ENCODE measurements at places on chromosomes 13 and 19.

DNA sequence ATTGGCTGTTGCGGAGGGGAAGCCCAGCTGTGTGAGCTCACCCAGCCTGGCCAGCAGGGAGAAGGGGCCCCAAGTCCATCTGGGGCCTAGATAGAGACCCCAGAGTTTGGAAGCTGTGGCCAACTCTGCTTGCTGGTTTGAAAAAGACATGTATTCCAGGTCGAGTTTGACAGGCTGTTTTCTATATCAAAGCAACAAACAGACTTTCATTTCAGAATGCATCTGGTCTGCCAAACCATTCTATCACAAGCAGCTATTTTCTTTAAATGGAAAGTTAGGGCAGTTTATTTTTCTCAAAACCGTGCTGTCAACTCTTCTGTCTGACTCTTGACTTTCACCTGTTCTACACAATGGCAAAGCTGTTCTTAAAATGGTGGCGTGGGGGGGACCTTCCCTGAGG is 185.8 kb downstream of the DCLK1 start:
- no peak overlapping the region for H3K4me3 ChIP-seq
- no peaks in the 10 kb centered on the region for H3K36me3 ChIP-seq
- H3K27ac ChIP-seq = no peak overlapping the region
- DNase-seq = no peak

DNA sequence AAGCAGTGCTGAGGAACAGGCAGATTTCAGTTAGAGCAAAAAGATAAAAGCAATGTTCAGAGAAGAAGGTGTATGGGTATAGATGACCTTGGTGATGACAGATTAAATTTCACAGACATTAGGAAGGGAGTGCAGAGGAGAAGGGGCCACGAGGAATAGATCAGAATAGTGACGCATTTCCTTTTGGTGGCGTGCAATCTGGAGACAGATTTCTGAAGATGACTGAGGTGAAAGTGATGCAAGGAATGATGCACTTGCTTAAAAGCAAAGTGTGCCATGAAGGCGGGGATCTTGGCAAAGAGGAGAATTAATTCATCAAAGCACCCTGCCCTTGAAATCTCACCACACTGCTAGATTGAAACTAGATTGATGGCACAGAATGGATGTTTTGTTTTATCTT is 202.4 kb downstream of the ITGBL1 start:
- H3K4me1 ChIP-seq = no peaks in the 10 kb centered on the region
- no peaks in the 10 kb centered on the region for H3K27me3 ChIP-seq
- H3K27ac ChIP-seq = no peak overlapping the region

DNA sequence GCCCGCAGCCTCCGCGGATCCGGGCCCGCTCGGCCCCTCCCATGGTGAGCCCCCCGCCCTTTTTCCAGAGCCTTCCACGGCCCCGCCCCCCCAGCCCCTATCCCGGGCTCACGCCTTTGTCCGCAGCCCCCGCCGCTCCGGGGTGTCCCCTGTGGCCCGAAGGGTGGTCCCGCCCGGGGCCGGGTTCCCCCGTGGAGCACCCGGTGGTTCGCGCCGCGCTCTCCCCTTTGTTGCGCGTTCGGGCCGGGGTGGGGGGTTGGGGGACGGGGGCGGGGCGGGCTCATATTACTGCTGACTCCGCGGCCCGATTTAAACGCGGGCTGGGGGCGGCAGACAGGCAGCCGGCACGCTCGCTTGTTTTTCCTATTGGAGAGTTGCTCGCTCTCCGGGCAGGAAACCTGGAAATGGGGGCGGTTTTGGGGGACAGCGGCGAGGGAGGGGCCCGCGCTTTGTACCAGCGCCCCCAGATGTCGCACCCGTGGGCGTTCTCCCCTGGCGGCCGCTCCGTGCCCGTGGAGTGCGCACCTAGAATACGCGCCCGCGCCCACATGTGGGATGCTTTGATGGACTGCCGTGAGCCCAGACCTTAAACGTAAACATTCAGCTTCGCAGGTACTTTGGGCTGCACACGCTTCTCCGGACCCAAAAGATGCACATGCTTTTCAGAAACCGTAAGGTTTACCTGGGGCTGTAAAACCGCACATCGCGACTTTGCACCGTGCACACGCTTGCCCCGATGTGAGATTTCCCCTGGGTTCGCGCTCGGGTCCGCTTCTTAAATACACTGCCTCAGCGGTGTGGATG is 699 bp downstream of the PTOV1 start:
- H3K27ac ChIP-seq = peak overlapping the region; percentile 98
- DNase-seq = no peak
- H3K36me3 ChIP-seq = no peaks in the 10 kb centered on the region
- H3K27me3 ChIP-seq = no peaks in the 10 kb centered on the region

GRCh38 chr13:73842626-73843025 is 291.6 kb downstream of the KLF12 start:
- no peak overlapping the region for H3K27ac ChIP-seq
- peaks cover 11% of the 10 kb centered on the region for H3K4me1 ChIP-seq
- H3K27me3 ChIP-seq = no peaks in the 10 kb centered on the region
